Prostate gland (tissue), 2 donors: ENCODE measurements at places on chromosomes 5 and 9. TPM values are rescaled to one million over a fixed set of nuclear protein-coding genes. Genes with fewer than 3 reads are reported as not detected.

The LCNL1 gene
- total RNA-seq = 0.41 TPM

The SPINK5 gene
- total RNA-seq = 2.6 TPM

The PCDHGA6 gene
- 8.4 TPM for total RNA-seq

The NPR2 gene
- 33.2 TPM for total RNA-seq

The TRIM7 gene
- 6.4 TPM for total RNA-seq

The PCDHGB6 gene
- 11.0 TPM for total RNA-seq

The FOXD4L5 gene
- not detected for total RNA-seq

- no peak overlapping the region for H3K4me3 ChIP-seq
- H3K36me3 ChIP-seq = no peaks in the 10 kb centered on the region
- H3K27ac ChIP-seq = no peak overlapping the region
- no peaks in the 10 kb centered on the region for H3K27me3 ChIP-seq
- no peaks in the 10 kb centered on the region for H3K4me1 ChIP-seq
- DNase-seq = no peak
Measured at GRCh38 chr9:98228392-98229089, 26.9 kb downstream of the TBC1D2 start.

- H3K4me3 ChIP-seq = no peak overlapping the region
- H3K27ac ChIP-seq = no peak overlapping the region
Measured at GRCh38 chr9:88803546-88804253, 187.6 kb upstream of the S1PR3 start.

DNA sequence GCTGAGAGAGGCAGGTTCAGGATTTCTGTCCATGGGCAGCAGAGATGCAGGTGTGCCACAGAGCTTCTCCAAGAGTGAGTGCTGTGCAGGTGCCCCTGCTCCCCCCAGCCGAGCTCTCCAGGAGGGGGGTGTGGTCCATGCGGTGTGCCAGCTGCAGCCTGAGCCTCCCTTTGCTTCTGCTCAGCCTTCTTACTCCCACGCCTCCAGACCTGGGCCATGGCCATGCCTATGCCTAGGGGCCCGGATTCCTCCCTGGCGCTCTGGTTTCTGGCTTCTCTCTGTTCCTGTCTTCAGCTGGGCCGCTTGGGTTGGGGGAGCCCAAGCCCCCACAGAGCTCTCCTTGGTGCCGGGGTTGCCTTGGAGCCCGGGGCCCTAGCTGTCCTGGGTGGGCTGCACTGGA, 133.3 kb downstream of the CACNA1B start:
- H3K4me1 ChIP-seq = no peaks in the 10 kb centered on the region
- no peak for DNase-seq
- no peak overlapping the region for H3K27ac ChIP-seq
- H3K36me3 ChIP-seq = no peaks in the 10 kb centered on the region
- H3K27me3 ChIP-seq = no peaks in the 10 kb centered on the region

DNA sequence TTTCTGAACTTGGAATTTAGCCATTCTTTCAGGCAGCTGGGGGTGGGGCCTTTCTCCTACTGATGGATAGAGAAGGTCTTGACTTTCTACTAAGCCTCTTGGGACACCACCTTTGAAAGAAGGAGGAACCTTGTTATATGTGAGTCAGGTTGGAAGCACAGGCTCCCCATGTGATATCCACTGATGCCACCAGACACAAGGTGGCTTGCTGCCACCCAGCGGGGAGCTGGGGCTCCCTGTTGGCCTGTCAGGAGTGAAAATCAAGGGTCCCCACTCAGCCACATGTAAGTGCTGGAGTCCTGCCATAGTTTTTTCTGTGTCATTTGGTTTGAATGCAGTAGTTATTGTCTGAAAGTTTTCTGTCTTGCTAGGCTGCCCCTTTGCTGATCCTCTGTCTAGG, 252.4 kb upstream of the NFIL3 start:
- no peak for DNase-seq
- H3K27me3 ChIP-seq = no peaks in the 10 kb centered on the region
- H3K36me3 ChIP-seq = no peaks in the 10 kb centered on the region

- no peak for DNase-seq
- no peak overlapping the region for H3K4me3 ChIP-seq
- H3K27me3 ChIP-seq = no peaks in the 10 kb centered on the region
- no peaks in the 10 kb centered on the region for H3K36me3 ChIP-seq
Measured at GRCh38 chr5:109630093-109630492, 59.6 kb upstream of the MAN2A1 start.

- no peaks in the 10 kb centered on the region for H3K27me3 ChIP-seq
- no peak overlapping the region for H3K27ac ChIP-seq
- DNase-seq = no peak
- no peaks in the 10 kb centered on the region for H3K36me3 ChIP-seq
Measured at GRCh38 chr5:79844571-79844970, 146.5 kb downstream of the MTX3 start.

DNA sequence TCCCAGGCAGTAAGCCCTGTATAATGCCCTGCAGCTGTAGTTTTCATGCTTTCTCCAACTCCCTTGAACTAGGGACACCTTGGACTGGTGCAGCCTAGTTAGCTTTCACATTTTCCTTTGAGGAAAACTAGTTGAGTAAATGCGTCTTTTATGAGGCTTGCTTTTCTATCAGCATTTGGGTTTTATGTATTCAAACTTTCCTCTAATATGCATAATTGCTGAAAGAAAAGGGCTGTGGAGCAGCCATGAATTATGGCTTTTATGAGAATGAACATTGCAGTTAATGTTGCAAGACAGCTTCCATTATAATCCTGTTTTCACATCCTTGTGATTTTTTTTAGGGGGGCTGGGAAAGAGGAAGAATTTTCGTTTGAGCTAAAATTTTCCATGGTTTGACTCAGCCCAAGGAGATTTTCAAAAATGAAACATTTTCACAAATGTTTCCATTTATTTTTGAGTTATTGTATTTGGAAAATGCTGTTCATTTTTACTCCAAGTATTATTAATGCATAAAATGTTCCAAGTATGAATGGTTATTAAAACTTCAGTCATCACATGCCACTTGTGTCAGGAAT, 57.9 kb upstream of the PPP3R2 start:
- H3K27ac ChIP-seq = no peak overlapping the region
- H3K36me3 ChIP-seq = no peaks in the 10 kb centered on the region
- DNase-seq = no peak
- no peaks in the 10 kb centered on the region for H3K27me3 ChIP-seq
- no peak overlapping the region for H3K4me3 ChIP-seq

DNA sequence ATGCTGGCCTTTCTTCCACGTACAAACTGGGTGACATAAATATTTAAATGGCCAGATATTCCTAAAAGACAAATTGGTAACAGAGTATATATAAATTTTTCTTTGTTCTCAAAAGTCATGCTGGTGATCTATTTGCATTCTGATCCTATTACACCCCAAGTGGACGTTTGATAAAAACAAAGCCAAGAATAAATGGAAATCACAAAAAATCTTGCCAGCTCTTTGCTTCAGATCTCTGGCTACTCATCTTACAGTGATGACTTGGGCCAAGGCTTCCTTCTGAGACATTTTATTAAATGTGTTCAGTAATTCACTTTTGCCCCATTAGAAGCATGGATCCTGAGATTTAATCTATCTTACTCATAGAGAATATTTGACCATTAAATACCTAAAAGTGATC, 444.3 kb upstream of the PIK3R1 start:
- H3K4me1 ChIP-seq = no peaks in the 10 kb centered on the region
- H3K36me3 ChIP-seq = no peaks in the 10 kb centered on the region
- no peak overlapping the region for H3K27ac ChIP-seq
- H3K4me3 ChIP-seq = no peak overlapping the region

DNA sequence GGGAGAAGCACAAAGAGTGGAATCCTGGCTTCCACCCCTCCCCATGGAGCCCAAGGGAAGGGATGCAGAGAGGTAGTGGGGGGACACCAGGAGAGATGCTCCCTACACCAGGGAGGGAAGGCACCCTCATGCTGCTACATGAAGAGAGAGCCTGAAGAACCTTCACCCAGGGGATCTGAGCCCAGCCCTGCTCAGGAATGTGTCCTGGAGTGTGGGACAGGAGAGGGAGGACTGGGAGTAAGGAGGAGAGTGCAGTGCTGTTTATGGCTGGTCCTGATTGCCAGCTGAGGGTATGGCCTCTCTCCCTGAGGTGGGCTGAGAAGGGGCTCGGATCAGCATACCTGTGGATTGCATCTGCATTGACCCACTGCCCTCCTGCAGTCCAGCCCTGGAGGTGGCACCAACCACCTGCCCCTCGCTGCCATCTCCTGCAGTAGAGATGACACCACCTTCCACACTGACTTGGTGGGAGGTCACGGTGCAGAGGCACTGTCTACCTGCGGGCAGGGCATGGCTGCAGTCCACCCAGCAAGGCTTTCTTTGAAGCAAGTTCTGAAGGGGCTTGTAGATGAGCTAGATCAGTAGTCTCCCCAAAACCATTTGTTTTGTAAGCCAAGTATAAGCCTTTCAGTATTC, 114.9 kb upstream of the SLC25A48 start:
- H3K4me1 ChIP-seq = no peaks in the 10 kb centered on the region
- H3K4me3 ChIP-seq = no peak overlapping the region
- H3K27me3 ChIP-seq = no peaks in the 10 kb centered on the region
- no peak for DNase-seq
- H3K36me3 ChIP-seq = no peaks in the 10 kb centered on the region

DNA sequence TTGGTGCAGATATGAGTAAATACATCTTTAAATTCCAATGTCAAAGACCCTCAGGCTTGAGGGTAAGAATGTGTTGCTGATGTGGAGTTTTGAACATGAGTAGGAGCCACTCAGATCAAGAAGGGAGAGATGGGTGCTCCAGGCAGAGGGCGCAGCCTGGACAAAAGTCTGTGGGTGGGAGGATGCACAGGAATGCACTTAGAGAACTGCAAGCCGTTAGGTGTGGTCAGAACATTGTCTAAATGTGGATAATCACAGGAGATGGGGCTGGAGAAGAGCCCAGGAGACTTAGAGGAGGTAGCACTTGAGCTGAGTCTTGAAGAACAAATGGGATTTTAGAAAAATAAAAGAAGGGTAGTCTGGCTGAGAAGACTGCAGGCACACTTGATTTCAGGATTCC, 255.5 kb downstream of the PAPPA start:
- no peak overlapping the region for H3K27ac ChIP-seq
- no peaks in the 10 kb centered on the region for H3K27me3 ChIP-seq
- H3K36me3 ChIP-seq = no peaks in the 10 kb centered on the region
- no peak overlapping the region for H3K4me3 ChIP-seq

DNA sequence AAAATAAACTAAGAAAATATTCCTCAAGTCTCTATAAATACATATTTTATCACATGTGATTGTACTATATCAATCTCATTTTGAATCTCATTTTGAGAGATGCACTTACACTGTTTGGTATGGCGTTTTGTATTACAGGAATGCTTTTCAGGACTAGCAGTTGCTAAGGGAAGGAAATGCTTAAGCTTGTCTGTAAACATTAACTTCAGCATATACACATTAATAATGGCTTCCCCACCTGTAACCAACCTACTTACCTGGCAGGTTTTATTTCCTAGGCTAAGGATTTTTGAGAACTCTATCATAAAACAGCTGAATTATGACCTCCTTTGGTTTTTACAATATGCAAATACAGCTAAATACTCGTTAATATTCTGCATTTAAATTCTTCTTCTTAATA, 141.0 kb upstream of the GRHPR start:
- H3K27me3 ChIP-seq = no peaks in the 10 kb centered on the region
- H3K4me3 ChIP-seq = no peak overlapping the region
- no peak for DNase-seq
- H3K36me3 ChIP-seq = no peaks in the 10 kb centered on the region

- H3K36me3 ChIP-seq = no peaks in the 10 kb centered on the region
- H3K27ac ChIP-seq = no peak overlapping the region
- H3K4me3 ChIP-seq = no peak overlapping the region
- H3K27me3 ChIP-seq = no peaks in the 10 kb centered on the region
- DNase-seq = no peak
Measured at GRCh38 chr5:110386782-110387181, 339.7 kb downstream of the TMEM232 start.

GRCh38 chr9:70111042-70111602, 67.5 kb downstream of the MAMDC2 start:
- H3K27me3 ChIP-seq = no peaks in the 10 kb centered on the region
- H3K4me3 ChIP-seq = no peak overlapping the region
- no peak overlapping the region for H3K27ac ChIP-seq
- H3K36me3 ChIP-seq = no peaks in the 10 kb centered on the region

- H3K27ac ChIP-seq = no peak overlapping the region
- H3K27me3 ChIP-seq = no peaks in the 10 kb centered on the region
- H3K4me3 ChIP-seq = no peak overlapping the region
Measured at GRCh38 chr9:133519693-133520092, 5.1 kb downstream of the MYMK start.

DNA sequence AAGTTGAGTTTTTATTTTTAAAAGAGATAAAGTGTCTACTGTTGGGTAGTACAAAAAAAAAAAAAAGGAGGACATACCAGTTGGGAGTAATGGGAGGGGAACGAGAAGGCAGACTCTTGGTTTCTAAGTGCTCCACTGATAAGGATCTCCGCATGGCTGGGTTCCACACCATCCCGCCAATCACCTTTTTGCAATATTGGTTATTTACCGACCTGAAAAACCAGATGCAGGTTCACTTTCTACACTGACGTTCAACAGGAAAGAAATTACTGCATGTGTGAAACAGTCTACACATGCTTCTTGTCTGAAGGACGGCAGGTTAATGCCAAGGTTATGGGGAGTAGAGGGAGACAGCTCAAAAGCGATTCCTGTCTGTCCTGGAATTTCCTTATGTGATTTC, 75.5 kb downstream of the PTPN3 start:
- no peaks in the 10 kb centered on the region for H3K27me3 ChIP-seq
- H3K4me3 ChIP-seq = no peak overlapping the region
- H3K27ac ChIP-seq = peak overlapping the region; percentile 55
- no peaks in the 10 kb centered on the region for H3K36me3 ChIP-seq

DNA sequence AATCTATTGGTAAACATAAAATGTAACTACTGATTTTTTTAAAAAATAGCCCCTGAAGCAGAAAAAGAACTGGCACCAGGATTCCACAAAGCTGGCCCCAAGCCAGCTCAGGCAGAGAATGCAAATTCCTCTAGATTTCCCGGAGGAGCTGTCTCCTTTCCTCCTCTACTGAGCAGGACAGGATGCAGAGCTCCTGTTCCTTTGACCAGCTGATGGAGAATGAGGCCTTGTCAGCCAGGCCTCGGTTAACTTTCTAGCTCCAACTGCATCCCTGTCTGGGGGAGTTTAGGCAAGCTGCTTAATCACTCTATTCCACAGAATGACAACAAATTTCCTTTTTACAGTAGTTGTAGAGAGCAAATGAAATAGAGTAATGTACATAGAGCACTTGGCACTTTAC, 155.5 kb downstream of the GNAQ start:
- H3K27ac ChIP-seq = no peak overlapping the region
- H3K4me3 ChIP-seq = no peak overlapping the region
- no peak for DNase-seq
- H3K36me3 ChIP-seq = no peaks in the 10 kb centered on the region
- H3K27me3 ChIP-seq = no peaks in the 10 kb centered on the region

GRCh38 chr5:103021314-103021713, 98.6 kb downstream of the GIN1 start:
- no peak overlapping the region for H3K27ac ChIP-seq
- no peak overlapping the region for H3K4me3 ChIP-seq
- no peak for DNase-seq
- H3K27me3 ChIP-seq = no peaks in the 10 kb centered on the region
- no peaks in the 10 kb centered on the region for H3K4me1 ChIP-seq
- H3K36me3 ChIP-seq = no peaks in the 10 kb centered on the region

DNA sequence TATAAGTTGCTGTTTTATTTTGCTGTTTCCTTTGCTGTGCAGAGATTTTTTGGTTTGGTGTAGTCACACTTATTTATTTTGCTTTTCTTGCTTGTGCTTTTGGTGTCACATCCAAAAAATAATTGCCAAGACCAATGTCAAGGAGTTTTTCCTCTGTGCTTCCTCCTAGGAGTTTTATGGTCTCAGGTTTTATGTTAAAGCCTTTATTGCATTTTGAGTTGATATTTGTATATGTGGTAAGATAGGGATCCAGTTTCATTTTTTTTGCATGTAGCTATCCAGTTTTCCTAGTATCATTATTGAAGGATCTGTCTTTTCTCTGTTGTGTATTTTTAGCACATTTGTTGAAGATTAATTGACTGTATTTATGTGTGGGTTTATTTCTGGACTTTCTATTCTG, 210.6 kb downstream of the ARHGEF28 start:
- no peak overlapping the region for H3K27ac ChIP-seq
- H3K27me3 ChIP-seq = no peaks in the 10 kb centered on the region
- no peak overlapping the region for H3K4me3 ChIP-seq
- no peaks in the 10 kb centered on the region for H3K4me1 ChIP-seq
